GM04503 (cell line): ENCODE measurements at places on chromosomes 7 and 10.

DNA sequence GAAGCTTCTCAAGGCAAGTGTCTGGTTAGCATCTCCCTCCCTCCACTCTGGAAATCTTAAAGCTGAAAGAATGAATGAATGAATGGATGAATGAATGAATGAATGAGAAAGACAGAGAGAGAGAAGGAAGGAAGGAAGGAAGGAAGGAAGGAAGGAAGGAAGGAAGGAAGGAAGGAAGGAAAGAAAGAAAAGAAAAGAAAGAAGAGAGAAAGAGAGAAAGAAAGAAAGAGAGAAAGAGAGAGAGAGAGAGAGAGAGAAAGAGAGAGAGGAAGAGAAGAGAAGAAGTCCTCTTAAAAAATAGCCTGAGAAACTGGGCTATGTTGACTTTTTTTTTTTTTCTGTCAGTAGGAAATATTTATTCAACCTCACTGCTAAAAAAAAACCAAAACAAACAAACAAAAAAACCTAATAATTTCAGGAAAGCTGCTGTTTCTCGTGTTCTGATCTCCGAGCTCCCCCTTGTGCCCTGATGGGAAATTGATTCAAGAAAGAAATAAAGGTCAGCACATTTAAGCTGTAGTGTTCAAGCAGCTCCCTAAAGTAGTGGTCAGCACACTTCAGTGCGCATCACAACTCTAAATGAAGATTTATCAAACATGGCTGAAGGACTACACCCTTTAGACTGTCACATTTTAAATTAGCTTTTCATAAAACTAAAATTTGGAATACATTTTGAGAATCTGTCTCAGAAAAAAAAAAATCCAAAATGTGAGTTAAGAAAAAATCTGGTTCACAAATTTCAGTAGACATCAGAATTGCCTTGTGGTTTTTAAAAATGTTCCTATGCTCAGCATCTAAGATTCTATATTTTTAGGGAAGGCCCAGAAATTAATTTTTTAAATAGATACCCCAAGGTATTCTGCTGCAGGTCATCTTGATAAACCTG is 154.3 kb downstream of the ELAPOR2 start:
- DNase-seq = no peak

DNA sequence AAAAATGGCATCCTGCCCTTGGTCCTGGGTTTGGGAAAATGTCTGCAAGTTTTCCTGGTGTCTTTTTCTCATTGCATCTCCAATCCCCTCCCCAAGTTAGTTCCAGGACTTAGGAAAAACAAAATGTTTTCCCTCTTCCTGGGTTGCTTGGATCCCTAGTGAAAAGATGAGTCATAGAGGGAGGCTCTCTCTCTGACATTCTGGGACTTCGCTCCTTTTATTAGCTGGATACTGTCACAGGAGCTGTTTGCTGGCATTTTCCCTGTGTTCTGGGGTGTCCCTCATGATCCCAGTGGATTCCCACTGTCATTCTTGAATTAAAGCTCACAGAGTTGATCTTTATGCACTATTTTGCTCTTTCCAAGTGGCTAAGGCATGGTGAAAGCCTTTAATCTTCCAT is 316.4 kb upstream of the MBL2 start:
- DNase-seq = no peak

GRCh38 chr7:75663302-75663907 is 75.3 kb downstream of the HIP1 start:
- DNase-seq = no peak

DNA sequence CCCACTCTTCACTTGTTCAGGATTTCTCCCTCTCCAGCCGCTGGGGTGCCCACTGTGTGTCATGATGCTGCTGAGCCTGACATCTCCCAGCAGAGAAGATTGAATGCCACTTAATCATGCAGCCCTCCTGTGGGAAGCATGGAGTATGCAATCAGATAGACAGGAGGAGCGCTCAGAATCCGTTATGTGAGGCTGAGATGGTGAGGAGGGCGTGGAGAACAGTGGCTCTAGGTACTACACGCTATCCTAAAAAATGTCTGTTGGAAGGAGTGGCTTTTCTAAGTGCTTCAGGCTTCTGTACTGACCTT is 334.3 kb downstream of the LRMDA start:
- DNase-seq = no peak

GRCh38 chr7:87561102-87561501 is 39.6 kb downstream of the ABCB1 start:
- DNase-seq = no peak

DNA sequence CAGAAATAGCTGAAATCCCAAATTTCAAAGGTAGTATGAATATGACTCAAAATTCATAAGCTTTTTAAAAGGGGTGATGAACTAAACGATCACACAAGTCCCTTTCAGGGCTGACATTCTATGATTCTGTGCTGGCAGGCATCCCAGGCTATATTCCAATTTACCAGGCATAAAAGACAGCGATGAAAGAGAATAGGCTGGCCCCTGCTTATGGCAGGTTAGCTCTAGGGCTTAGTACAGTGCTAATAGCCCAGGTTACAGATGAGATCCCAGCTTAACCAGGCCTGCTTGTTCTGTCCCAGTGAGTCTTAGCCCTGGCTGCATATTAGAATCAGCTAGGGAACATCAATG is 56.4 kb downstream of the CDHR3 start:
- DNase-seq = no peak

DNA sequence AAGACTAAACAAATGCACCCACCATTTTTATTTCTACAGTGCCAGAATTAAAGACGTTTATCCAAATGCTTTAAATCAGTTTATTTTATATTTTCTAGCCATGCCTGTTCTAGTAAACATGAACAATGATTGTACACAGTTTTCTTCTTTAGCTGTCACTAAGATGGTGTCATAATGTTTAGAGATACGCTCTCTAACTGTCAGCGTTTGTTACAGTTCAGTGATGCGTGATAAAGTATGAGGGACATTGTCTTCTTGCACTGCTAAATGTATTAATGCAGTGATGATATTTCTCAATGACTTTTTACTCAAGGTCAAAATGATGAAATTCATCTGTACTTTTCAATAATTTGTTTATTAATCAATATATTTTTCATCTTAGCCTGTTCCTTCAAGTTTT is 513.6 kb downstream of the ATRNL1 start:
- no peak for DNase-seq

DNA sequence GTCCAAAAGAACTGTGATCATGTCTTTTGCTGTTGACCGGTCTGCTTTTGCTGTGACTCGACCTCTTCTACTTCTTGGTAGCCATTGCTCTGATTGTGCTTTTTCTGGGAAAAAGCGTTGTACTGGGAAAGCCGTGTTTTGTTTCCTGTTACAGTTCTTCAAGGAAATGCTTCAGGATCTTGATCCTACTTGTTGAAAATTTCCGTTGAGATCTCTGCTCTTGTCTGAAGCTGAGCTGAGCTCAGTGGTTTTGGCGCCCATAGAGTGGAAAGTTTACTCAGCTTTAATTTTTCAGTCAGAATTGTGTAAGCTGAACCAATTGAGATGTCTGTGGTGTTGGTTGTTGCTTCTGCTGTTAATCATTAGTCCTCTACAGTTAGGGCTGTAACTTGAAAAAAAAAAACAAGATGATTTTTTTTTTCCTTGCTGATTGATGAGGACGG is 302.2 kb downstream of the CCDC3 start:
- peak; percentile 42 for DNase-seq

- DNase-seq = no peak
Observed at GRCh38 chr7:49001610-49002033, 77.3 kb downstream of the CDC14C start.

GRCh38 chr10:31912289-31912688 is 16.3 kb downstream of the ARHGAP12 start:
- no peak for DNase-seq

DNA sequence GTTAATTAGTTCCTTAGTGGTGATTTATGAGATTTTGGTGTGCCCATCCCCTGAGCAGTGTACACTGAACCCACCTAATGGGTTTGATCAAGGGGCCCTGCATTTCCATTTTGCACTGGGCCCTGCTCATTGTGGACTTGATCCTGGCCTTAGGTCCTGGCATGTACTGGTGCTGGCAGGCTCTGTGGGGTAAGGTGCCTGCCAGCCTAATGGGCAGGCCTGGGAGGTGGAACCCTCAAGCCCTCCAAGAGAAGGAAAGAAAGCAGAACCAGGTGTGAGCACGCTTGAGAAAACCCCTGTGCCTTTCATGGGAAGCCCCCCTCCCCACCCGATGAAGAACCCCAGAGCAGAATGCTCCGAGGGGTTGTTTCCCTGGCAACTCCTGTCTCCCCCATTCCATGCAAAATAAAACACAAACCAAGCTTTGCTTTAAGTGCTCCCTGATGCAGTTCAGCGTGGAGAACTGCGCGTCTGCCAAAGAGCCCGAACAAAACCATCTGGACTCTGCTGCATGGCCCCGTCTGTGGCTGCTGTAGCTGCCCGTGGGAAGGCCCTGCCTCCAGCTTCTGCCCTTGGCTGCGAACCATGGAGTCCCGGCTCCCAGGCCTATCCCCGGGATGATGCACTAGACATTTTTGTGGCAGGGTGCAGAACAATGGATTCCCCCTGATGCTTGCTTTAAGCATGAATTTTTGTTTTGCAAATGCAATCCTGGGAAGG is 123.3 kb downstream of the PRPF18 start:
- no peak for DNase-seq

DNA sequence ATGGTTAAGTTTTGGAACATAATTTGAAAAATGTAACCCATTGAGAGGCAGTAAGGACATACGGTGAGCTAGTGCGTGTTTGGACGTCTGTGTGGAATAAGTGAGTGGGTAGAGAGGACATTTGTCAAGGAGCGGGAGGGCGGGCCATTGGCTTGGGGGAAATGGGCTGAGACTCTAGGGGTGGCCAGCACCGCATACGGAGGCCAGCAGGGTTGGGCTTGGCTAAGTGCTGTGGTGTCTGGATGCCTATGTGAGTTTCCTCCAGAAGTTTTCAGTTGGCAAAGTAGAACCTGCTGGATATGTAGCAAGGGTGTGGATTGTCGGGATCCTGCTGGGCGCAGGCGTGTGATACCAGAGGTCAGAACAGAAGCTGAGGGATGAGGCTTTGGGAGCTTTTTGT is 103.0 kb downstream of the TCF7L2 start:
- DNase-seq = no peak

- no peak for DNase-seq
Observed at GRCh38 chr10:126684171-126684745, 13.8 kb upstream of the C10orf90 start.

- DNase-seq = no peak
Observed at GRCh38 chr10:103476046-103476768, 2.8 kb downstream of the CALHM3 start.

- DNase-seq = no peak
Observed at GRCh38 chr10:31700181-31700611, 228.4 kb downstream of the ARHGAP12 start.

DNA sequence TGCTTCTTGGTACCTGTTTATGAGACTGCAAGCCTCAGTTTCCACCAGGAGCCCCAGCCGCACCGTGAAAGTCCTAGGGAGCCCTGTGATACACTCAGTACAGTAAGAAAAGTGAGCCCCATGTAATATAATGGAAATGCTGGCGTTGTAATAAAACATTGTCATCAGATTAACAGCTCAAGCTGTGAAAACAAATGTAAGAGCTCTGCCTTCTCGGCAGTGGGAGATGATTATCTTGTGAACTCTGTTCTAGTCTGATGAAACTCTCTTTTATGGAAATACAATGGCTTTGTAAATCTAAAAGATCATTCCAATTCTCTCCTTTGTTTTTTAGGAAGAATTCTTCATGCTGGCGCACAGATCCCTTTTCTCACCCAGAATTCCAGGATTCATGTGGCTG is 299.9 kb downstream of the ABCA13 start:
- no peak for DNase-seq

- DNase-seq = no peak
Observed at GRCh38 chr10:58384544-58384998, 639 bp upstream of the TFAM start.

DNA sequence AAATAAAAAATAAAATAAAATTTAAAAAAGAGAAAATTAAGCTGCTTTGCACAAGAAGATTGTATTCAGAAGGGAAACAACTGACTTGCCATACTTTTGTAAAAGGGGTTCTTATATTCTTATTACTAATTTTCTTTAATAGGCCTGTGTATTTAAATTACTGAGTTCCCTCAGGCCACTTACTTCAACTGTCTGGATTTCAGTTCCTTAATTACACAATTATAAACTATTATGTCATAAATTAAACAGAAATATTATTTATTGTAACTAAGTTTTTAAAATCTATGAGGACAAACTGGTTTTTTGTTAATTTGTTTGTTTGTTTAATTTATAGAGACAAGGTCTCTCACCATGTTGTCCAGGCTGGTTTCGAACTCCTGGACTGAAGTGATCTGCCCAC is 22.4 kb upstream of the MICU1 start:
- DNase-seq = no peak

GRCh38 chr7:95099106-95099505 is 191.7 kb downstream of the PPP1R9A start:
- DNase-seq = no peak

DNA sequence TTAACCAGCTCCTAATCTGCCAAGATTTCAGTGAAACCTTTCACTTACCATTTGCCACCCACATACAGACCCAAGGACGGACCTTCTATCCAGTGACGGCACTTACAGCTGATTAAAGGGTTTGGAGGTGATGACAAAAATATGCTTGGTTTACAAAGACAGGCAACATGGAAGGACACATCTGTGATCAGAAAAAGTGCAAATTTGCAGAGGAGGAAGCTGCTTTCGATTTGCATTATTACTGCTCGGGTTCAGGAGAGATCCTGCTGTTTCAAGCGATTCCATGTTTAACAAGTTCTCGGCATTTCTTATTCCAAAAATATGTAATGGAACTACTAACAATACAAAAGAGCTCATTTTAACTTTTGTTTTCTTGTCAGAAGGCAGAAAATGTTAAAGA is 109.0 kb downstream of the JAZF1 start:
- DNase-seq = no peak

GRCh38 chr7:18663321-18663720 is 167.8 kb downstream of the HDAC9 start:
- DNase-seq = no peak

GRCh38 chr10:105328503-105329133 is 687.5 kb downstream of the SORCS3 start:
- DNase-seq = no peak

GRCh38 chr7:104820836-104821535 is 193.0 kb upstream of the KMT2E start:
- DNase-seq = no peak

- DNase-seq = no peak
Observed at GRCh38 chr10:85919491-85920021, 447.0 kb downstream of the GRID1 start.

- DNase-seq = no peak
Observed at GRCh38 chr10:107649249-107649648, 484.7 kb upstream of the SORCS1 start.

DNA sequence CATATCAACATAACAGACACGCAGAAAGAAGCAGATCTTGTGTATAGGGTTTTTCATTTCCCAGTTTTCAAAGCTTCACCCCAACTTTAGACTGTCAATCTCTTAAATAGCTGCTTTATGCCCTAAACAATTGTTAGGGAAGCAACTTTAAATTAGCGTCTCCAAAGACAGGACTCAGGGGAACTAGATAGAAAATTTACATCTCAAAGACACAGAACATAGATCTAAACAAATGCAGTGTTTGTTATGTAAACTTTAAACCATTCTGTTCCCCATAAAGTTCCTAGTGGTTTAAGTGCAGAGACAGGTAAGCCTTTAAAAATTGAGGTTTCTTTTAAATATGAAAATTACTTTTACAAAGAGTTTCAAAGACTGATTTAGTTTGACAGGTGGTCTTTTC is 379.2 kb upstream of the GHITM start:
- DNase-seq = no peak
